ENCODE measurements at places on chromosomes 2 and 18.
A peak's percentile ranks its signal among the peaks of the same experiment; 100 is the strongest.

DNA sequence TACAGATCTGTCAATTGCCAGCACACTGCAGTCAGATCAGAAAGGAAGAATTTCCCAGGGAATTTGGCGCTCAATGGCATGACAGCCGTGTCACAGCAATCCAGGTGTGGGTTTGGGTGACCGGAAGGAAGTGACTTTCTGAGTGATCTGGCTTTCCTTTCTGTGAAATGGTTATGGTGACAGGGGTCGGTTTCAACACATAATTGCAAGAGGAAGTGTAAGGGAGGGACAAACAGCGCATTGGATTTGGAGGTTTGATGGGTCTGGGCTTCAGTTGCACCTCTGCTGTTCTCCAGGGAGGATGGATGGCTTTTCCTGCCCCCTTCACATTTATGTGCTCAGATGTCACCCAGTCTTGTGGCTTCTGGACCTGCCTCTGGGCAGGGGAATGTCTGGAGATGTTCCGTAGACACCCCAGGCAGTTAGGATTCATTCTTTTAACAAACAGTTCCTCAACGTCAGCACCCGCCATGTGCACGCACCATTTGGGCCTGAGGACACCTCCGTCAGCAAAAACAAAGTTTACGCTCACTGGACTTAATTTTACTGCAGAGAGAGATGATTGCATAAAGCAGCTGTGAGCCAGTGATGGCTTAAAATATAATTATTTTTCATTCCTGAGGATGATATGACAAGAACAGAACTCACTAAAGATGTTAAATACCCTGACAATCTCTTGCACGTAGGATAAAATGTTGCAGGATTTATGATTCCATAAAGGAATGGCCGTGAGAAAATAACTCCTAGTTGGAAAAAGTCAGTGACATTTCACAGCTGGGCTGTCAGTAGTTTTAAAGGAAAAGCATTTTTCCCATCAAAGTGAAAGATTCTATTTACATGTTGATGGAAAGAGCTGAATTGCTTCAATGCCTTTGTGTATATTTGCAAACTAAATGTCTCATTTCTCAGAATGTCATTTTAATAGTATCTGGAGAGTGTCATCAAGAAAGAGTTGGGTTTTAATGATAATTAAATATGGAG, 36.9 kb downstream of the MBP start:
- DNase-seq, result no peak

DNA sequence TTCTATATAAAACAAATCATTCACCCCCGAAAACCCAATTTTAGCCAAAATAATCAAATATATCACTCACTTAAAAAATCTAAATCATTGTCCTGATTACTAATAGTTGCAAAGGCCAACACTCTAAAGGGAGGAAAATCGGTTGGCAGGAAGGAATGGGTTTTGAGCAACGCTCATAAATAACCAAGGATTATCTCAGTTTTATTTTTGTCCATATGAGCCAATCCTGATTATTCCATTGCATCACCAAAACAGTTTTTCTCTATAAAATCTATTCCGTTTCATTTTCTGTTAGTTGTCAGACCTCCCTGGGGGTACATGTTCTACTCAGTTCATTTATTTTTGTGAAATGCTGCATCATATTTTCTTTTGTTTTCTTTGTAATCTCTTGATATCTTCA, 174.1 kb downstream of the LRATD1 start:
- no peak for DNase-seq

- no peak for DNase-seq
Observed at GRCh38 chr2:79180092-79180491, 20.5 kb upstream of the REG3A start.

- no peak for DNase-seq
Observed at GRCh38 chr2:55157474-55157884, 74.6 kb downstream of the CLHC1 start.

DNA sequence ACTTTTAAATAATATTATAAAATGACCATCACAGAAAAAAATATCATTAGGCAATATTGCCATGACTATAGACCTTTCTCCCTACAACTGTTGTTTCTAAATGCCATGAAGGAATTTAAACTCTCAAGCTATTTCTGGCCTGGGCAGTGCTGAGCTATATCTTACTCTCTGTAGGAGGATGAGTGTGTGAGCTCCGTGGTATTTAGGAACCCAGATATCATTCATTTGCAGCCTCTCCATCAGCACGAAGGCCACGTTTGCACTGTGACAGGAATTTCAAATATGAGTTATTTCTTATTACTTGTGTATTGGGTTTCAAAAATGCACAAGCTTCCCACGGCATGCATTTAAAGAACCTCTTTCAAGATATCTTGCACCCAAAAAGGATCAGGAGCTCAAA, 35.0 kb upstream of the SOX11 start:
- DNase-seq, result no peak

GRCh38 chr2:170815746-170816503, 762 bp upstream of the GAD1 start:
- DNase-seq, result peak; percentile 16

- peak; percentile 6 for DNase-seq
Observed at GRCh38 chr18:2104620-2105462, 466.5 kb downstream of the METTL4 start.

- DNase-seq, result no peak
Observed at GRCh38 chr18:54316071-54316820, 41.4 kb downstream of the STARD6 start.

GRCh38 chr18:12376034-12376753, 833 bp downstream of the AFG3L2 start:
- no peak for DNase-seq

DNA sequence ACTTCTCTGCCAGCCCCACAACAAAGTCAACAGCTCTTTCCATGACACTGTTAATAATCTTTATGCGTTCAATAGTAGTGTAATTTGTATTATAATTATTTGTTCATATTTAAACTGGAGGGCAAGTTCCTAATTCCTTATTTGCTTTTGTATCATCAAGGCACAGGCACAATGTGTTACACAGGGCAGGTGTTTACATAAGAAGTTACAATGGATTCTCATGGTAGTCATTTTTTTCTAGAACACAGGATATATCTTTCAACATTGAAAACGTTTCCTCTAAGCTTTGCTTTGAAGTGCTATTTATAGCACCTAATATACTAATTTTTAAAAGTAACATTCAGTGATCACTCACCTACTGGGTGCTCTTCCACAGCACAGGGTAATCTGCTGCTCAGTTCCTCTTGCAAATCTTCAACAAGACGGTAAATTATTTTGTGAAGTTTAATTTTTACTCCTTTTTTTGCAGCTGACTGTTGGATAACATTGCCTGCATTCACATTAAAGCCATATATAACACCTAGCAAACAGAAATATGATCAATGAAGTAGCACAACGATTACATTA, 7.3 kb downstream of the RPS27A start:
- no peak for DNase-seq

DNA sequence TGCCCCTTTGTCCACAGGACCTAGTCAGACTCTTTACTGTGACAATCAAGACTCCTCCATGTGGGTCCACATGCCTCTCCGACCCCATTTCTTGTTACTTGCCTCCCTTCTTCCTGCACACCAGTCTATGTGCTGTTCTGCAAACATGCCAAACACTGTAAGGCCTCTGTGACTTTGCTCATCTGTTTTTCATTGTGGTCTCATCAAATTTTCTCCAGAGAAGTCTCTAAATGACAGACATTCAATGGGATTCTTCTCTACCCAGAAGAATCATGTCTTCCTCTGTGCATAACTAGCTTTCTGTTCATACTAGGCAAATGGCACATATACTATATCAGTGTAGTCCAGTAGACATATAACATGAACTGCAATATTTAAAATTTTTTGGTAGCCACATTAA, 43.0 kb upstream of the KCNE4 start:
- no peak for DNase-seq

DNA sequence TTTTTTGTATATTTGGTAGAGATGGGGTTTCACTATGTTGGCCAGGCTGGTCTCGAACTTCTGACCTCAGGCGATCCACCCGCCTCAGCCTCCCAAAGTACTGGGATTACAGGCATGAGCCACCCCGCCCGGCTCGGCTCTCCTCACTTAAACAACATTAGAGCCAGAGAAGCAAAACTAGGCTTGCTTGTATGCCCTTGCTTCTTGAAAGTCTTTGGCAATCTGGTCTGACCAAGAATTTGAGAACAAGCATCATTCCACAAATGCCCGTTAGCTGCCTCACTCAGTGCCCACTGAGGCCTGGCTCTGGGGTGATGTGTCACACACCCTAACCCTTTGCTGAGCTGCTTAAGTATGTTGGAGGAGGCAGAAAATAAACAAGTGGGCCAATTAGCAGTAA, 33.5 kb downstream of the SOWAHC start:
- peak; percentile 60 for DNase-seq

GRCh38 chr2:46988733-46989481, 73.3 kb upstream of the MCFD2 start:
- no peak for DNase-seq
